T-helper 17 cell (primary cell): ENCODE measurements at places on chromosomes 11 and 22. TPM values are rescaled to one million over a fixed set of nuclear protein-coding genes. Genes with fewer than 3 reads are reported as not detected.

The HEPACAM gene
- not detected for total RNA-seq

The CCDC83 gene
- not detected for total RNA-seq

The HTR3A gene
- total RNA-seq, result not detected

The GLYAT gene
- total RNA-seq, result not detected

The TALDO1 gene
- total RNA-seq, result 102 TPM

The GGTLC3 gene
- not detected for total RNA-seq

DNA sequence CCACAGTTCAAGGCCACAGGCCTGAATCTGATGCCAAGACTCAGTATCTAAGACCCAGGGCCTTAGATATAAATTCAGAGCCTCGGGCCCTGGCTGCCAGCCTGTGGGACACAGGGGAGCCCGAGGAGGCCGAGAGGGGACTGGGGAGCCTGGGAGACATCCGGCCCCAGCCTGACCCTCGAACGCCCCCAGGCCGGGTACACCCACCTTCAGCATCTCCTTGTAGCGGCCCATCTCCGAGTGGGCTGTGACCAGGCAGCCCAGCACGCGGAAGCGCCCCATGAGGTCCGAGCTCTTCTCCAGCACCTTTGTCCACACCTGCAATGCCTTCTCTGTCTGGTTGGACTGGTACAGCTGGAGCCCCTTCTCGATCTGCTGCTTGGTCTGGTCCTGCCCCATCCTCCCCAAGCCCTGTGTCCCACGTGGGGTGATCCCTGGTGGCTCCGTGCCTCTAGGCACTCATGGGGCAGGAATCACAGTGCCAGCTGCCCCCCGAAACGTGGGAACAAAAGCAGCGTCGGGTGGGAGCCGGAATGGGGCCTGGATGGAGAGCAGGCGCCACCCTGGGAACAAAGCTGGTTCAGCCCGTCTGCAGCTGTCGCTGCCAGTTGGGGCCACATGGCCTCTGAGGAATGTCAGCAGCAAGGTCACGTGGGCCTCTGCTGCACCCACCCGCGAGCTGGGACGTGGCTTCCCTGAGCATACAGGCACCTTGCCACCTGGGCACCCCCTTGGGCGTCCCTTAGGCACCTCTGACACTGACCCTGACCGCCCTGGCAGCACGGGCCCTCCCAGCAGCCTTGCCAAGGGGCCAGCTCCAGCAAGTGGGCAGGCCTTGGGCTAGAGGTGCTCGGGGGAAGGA lies at the start of gene RAPSN:
TSS of gene RAPSN (minus strand) at position 571 of the 862 bp plus-strand sequence. CDS start at position 399, 172 bp downstream.
- H3K27ac ChIP-seq, result no peak within 1 kb of the TSS
- H3K36me3 ChIP-seq, result no peaks in the 10 kb centered on the region
- no peak within 1 kb of the TSS for H3K4me3 ChIP-seq
- H3K4me1 ChIP-seq, result peaks cover 2% of the 10 kb centered on the region
- no peak for DNase-seq

DNA sequence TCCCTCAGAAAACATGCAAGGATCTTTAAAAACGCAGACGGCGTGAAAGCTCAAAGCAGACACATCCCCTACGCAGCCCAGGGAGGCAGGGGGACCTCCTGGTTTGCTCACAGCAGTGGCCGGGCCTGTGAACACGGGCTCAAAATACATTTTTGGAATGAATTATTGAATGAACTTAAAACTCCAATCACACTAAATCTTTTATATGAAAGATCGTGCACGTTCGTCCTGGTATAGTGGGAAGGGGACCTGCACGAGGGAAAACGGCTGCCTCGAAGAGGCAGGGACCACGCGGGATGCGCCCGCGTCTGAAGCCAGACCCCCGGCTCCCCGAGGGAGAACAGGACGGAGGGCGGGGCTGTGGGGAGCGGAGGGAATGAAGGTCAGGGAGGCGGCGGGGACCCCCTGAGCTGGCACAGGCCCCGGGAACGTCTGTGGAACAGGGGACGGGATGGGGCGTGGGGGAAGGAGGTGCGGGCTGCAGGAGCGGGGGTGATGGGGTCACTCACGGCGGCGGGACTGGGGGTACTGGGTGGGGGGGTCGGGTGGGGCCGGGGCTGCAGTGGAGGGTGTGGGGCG lies 1.3 kb upstream of the PANX2 start:
- peaks cover 8% of the 10 kb centered on the region for H3K36me3 ChIP-seq
- no peak overlapping the region for H3K27ac ChIP-seq
- DNase-seq, result no peak
- peak overlapping the region; percentile 85 for H3K4me3 ChIP-seq
- peaks cover 43% of the 10 kb centered on the region for H3K27me3 ChIP-seq
- H3K4me1 ChIP-seq, result peaks cover 9% of the 10 kb centered on the region

DNA sequence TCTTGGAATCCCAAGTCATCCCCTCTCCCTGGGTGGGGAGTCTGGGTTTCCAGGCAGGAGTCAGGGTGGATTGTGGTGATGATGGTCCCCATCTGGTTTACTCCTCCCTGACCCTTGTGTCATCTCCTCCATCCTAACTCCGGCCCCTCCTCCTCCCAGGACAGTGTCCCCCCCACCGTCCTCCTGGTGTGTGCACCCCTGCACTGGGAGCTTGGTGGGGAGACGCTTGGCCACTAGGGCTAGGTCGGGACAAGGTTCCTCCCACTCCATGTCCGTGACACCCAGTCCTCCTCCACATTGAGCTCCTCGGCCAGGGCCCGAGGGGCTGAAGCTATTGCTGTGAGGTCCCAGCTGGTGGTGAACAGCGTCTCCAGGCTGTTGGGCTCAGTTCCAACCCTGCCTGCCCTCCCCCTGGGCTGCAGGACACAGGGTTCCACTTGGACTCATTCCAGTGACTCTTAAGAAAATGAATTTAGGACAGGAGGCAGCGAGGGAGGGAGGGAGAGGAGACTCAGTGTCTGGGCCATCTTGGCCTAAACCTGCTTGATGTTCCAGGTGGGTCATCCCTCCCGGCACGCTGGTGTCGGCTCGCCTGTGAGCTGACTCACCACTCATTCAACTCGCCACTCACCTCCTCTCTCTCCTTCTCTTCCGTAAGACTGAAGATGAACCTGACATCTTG lies 433.2 kb downstream of the TBC1D22A start:
- H3K4me3 ChIP-seq, result no peak overlapping the region
- no peaks in the 10 kb centered on the region for H3K36me3 ChIP-seq
- peak overlapping the region; percentile 59 for H3K27ac ChIP-seq
- no peaks in the 10 kb centered on the region for H3K4me1 ChIP-seq
- H3K27me3 ChIP-seq, result peaks cover 8% of the 10 kb centered on the region

DNA sequence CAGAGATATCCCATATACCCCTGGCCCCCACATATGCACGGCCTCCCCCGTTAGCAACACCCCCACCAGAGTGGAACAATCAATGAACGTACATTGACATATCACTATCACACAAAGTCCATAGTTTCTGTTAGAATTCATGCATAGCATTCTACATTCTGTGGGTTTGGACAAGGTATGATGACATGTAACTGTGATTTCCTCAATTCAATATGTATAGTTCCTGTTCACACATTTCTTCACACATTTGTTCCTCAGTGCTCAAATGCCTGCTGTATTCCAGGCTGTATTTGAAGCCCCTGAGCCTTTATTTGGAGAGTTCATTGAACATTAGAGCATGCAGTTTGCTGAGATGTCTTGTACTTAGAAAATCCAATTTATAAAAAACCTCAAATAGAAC lies 69.9 kb downstream of the PTPRJ start:
- H3K4me3 ChIP-seq, result no peak overlapping the region
- H3K27me3 ChIP-seq, result no peaks in the 10 kb centered on the region
- peaks cover 32% of the 10 kb centered on the region for H3K4me1 ChIP-seq
- DNase-seq, result no peak
- H3K36me3 ChIP-seq, result no peaks in the 10 kb centered on the region

DNA sequence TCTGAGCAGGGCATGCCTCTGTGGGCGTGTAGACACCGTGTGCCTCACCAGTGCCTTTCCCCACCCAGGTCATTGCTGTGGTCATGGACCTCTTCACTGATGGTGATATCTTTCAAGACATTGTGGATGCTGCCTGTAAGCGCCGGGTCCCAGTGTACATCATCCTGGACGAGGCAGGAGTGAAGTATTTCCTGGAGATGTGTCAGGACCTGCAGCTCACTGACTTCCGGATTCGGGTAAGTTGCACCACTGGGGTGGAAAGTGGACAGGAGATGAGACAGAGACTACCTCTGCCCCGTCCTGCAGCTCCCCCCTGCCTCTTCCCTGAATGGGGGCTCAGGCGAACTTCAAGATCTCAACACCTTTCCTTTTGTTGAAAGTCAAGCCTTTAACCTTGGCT lies 24.3 kb downstream of the FAM83F start:
- no peak overlapping the region for H3K4me3 ChIP-seq
- peaks cover 3% of the 10 kb centered on the region for H3K4me1 ChIP-seq

- H3K4me3 ChIP-seq, result no peak overlapping the region
- DNase-seq, result no peak
- H3K27ac ChIP-seq, result no peak overlapping the region
- H3K27me3 ChIP-seq, result peaks cover 51% of the 10 kb centered on the region
- H3K4me1 ChIP-seq, result no peaks in the 10 kb centered on the region
- H3K36me3 ChIP-seq, result no peaks in the 10 kb centered on the region
Measured at GRCh38 chr11:113496026-113496651, 20.9 kb upstream of the DRD2 start.

GRCh38 chr22:42427167-42427566 lies 5.0 kb downstream of the NFAM1 start:
- no peak overlapping the region for H3K4me3 ChIP-seq
- peaks cover 6% of the 10 kb centered on the region for H3K4me1 ChIP-seq
- no peak for DNase-seq
- H3K27me3 ChIP-seq, result peaks cover 39% of the 10 kb centered on the region
- H3K36me3 ChIP-seq, result peaks cover 7% of the 10 kb centered on the region

GRCh38 chr11:31509051-31509428 lies 382 bp downstream of the IMMP1L start:
- peak overlapping the region; percentile 99 for H3K27ac ChIP-seq
- peaks cover 27% of the 10 kb centered on the region for H3K4me1 ChIP-seq
- no peak for DNase-seq
- H3K4me3 ChIP-seq, result peak overlapping the region; percentile 99
- H3K27me3 ChIP-seq, result no peaks in the 10 kb centered on the region

DNA sequence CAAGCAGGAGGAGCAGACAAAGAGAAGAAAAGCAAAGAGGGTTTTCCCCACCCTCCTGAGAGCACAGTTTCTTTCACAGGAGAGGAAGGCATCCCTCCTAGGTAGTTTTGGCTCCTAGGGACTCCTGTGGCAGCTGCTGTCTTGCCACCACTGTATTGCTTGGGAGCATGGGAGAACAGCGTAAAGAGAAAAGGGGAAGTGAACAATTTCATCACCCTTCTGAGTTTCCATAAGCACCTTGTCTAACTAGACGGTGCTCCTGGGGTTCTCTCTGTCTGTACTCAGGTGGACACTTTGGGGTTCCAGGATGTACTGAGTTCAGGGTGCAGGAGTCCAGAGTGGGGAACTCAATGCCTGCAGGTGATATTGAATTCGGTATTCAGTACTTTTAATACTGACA lies 1430.5 kb downstream of the TBC1D22A start:
- no peaks in the 10 kb centered on the region for H3K36me3 ChIP-seq
- no peaks in the 10 kb centered on the region for H3K4me1 ChIP-seq
- no peak overlapping the region for H3K4me3 ChIP-seq
- no peak for DNase-seq
- peaks cover 25% of the 10 kb centered on the region for H3K27me3 ChIP-seq

DNA sequence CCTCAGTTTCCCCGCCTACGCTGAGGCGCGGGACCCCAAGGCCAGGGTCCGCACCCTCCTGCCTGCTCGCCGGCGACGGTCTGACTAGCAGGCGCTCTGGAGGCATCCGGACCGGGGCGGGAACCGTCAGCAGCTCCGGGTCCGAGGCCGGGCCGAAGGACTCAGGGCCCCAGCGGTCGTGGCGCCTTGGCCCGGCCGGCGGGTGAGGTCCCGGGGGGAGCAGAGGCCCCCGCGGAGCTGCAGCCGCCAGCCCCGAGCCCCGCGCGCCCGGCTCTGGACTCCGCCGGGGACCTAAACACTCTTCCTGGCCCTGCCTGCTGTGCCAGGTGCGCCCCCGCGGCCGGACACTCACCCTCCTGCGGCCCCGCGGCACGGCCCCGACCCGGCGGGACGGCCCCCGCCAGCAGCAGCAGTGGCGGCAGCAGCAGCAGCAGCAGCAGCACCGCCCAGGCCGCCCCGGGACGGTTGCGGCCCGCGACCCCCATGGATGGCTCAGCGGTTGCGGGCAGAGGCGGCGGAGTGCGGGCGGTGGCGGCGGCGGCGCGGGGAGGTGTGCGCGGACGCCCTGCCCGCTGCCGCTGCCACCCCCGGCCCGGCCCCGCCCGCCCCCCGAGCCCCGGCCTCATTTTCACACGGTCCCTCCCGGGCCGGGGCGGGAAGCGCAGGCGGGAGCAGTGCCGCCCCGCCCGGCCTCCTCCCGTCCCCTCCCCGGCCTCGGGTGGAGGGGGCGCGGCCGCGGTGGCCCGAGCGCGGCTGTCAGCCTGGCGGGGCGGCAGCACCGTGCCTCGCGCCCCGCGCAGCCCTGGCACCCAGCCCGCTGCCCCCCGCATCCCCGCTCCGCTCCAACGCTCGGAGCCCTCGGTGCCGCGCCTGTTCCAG lies at the start of gene SCUBE2:
TSS of gene SCUBE2 (minus strand) at position 556 of the 879 bp plus-strand sequence. CDS start at position 485, 71 bp downstream.
- H3K4me3 ChIP-seq, result peak within 1 kb of the TSS; percentile 74
- DNase-seq, result no peak
- H3K4me1 ChIP-seq, result peaks cover 2% of the 10 kb centered on the region
- H3K36me3 ChIP-seq, result peaks cover 8% of the 10 kb centered on the region
- peaks cover 75% of the 10 kb centered on the region for H3K27me3 ChIP-seq
- H3K27ac ChIP-seq, result no peak within 1 kb of the TSS

GRCh38 chr22:39653787-39654077 lies 83.2 kb downstream of the CACNA1I start:
- no peak overlapping the region for H3K4me3 ChIP-seq
- peaks cover 23% of the 10 kb centered on the region for H3K4me1 ChIP-seq
- no peaks in the 10 kb centered on the region for H3K27me3 ChIP-seq
- H3K36me3 ChIP-seq, result no peaks in the 10 kb centered on the region
- H3K27ac ChIP-seq, result no peak overlapping the region

- H3K4me3 ChIP-seq, result no peak overlapping the region
- H3K27me3 ChIP-seq, result no peaks in the 10 kb centered on the region
- H3K4me1 ChIP-seq, result peaks cover 48% of the 10 kb centered on the region
- peaks cover 11% of the 10 kb centered on the region for H3K36me3 ChIP-seq
Measured at GRCh38 chr11:46450846-46451477, 59.4 kb upstream of the CHRM4 start.

DNA sequence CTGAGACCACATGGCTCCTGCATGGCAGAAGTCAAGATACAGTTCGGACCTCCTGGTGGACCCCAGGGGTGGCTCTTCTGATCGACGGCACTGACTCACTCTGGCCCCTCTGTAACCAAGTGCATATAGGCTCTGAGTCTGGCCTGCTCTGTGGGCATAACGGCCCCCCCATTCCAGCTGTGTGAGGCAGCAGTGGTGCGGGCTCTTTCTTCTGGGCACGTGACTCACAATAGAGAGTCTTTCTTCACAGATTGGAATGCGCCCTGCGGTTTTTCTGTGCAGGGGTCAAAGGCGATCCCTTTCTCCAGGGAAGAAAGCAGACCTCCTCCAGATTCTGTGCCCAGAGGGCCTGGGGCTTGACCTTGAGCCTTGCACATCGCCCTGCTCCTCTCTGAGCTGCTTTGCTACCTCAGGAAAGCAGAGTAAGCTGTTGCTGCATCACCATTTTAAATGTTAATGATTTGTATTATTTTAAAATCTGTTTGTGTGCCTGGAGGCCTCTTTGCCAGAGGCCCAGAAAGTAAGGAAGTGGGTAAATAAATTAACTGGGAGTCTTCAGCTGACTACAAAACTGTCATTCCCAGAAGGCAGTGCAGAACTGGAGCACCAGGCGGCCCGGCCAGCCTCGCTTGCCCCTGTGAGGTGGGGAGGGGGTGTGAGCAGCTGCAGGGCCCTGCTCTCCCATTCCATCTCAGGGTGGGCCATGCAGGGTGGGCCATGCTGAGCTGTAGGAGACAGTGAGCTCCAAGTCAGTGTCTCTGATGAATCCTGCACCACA lies 199.0 kb downstream of the GRIK4 start:
- DNase-seq, result no peak
- no peak overlapping the region for H3K27ac ChIP-seq
- peaks cover 9% of the 10 kb centered on the region for H3K4me1 ChIP-seq

- H3K27me3 ChIP-seq, result peaks cover 29% of the 10 kb centered on the region
- no peak for DNase-seq
- H3K36me3 ChIP-seq, result no peaks in the 10 kb centered on the region
- H3K27ac ChIP-seq, result no peak overlapping the region
- H3K4me1 ChIP-seq, result no peaks in the 10 kb centered on the region
Measured at GRCh38 chr11:22797047-22797446, 32.6 kb downstream of the SVIP start.
